ENCODE measurements at places on chromosomes 6 and 20.
A peak's percentile ranks its signal among the peaks of the same experiment; 100 is the strongest.

DNA sequence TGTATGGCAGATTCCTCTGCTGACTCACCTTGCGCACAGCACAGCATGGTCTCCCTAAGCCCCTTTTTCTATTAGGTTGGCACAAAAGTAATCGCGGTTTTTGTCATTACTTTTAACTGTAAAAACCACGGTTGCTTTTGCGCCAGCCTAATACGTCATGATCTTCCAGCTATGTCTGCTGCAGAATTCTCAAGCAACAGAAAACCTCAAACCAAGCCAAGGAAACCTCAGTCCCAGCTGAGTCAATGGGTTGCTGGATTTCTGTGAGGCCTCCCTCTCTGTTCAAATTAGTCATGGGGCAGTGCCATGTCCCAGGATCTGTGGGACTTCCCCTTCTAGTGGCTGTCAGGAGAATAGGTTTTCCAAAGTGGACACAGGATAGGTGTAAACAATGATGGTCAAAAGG is 15.7 kb upstream of the ENPP1 start:
- DNase-seq: no peak

GRCh38 chr6:162670345-162670744 is 57.2 kb downstream of the PRKN start:
- no peak for DNase-seq

DNA sequence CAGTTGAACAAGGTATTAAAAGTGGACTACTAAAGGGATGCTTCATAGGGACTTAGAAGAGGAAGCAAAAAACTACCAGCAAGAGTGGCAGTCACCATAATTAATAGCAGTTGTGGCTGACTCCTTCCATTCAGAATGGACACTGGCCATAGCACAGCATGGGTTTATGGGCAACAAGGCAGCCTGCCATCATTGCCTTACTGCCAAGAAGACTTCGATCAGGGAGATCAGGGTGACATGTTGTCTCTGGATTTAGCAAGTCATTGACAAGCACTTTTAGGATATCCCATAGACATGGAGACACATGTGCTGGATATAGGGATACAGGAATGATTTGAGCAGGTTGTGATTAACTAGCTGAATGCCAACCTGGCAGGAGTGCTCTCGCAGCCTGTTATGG is 35.3 kb upstream of the RIPOR2 start:
- DNase-seq: no peak

DNA sequence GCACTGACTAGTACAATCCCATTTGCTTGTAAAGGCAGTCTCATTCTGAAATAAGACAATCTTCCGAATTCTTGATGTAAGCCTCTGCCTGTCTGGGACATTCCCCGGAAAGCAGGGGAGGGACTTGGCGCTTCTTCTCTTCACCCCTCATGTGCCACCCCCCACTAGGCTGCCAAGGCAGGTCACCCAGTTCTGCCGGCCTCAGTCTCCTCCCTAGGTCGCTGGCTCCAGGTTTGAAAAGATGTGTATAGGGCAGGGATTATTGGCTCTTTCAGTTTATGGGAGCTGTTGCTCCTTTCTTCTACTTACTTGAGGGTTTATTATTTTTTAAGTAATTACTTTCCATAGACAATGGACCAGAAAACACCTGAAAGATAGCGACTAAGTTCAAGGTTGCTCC is 158.1 kb upstream of the RPS6KA2 start:
- DNase-seq: no peak

DNA sequence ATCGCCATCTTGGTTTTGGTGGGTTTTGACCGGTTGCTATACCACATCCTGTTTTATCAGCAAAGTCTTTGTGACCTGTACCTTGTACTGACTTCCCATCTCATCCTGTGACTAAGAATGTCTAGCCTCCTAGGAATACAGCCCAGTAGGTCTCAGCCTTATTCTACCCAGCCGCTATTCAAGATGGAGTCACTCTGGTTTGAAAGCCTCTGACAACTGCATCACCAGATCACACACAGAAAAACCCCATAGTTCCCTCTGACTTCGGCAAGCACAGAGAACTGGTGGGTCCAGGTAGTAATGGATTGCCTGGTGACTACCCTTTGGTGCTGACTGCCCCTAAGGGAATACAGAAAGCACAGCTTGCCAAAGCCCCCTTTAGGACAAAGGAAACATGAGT is 10.3 kb upstream of the RSPH4A start:
- no peak for DNase-seq

DNA sequence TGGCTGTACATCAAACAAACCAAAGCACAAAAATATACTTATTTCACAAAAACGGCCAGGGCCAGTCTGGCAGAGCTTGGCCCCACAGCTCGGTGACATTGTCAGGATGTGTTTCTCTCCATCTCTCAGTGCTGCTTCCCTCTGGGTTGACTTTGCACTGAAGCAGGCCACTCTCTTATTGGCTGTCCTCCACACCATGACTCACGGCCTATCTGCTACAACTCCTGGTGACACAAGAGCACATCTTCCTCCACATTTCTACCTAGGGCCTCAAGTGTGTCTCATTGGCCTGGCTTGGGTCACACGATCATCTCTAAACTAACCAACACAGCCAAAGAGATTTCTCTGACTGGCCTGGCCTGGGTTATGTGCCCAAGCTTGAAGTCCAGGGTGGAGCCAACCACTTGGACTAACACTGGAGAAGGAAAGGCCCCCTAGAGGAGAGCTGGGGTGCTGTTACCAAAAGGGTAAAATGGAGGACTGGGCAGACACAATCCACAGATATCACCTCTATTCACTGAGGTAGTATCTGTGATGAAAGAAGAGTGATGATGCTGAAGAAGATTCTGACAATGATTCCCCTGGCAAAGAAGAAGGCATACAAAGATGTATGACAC is 159.8 kb upstream of the TSHZ2 start:
- DNase-seq: no peak

DNA sequence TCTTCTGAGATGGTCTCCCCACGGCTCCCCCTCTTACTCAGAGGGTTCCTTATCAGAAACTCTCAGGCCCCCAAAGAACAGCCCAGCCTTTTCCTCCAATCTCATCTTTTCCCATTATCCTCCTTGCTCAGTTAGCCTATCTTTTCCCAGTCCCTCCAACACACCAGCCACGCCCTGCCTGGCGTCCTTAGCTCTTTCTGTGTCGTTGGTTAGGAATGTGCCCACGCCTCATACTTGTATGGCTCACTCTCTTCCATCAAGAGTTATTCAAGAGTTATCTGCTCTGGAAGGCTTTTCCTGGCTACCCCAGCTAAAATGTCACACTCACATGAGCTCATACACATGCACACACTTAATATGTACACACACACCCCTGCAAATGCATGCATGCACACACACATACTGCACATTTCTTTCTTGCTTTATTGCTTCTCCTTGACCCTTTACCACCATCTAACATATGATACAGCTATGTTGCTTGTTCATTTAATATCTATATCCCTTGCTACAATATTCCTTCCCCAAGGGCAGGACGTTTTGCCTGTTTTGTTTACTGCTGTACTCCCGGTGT is 37.6 kb downstream of the SLC2A10 start:
- no peak for DNase-seq

DNA sequence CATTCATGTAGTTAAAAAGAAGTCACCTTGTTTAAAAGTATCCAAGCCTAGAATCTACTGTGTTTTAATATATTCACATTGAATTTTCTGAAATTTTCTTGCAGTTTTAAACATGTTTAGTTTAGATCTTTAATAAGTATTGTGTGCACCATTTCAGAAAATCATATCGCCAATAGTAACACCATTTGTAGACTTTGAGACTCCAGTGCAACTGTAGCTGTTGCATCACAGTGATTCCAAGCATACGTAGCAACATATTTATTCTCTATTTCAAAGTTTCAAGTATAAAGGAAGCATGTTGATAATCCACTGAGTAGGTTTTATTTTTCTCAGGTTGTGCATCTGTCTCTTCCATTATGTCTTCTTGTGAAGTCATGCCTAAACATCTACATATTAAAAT is 46.4 kb downstream of the HMGN3 start:
- no peak for DNase-seq

- no peak for DNase-seq
Measured at GRCh38 chr20:848193-848592, 14.7 kb downstream of the FAM110A start.

GRCh38 chr20:1937316-1937976 is 42.2 kb downstream of the SIRPA start:
- no peak for DNase-seq

GRCh38 chr6:53718597-53719460 is 53.3 kb upstream of the KLHL31 start:
- DNase-seq: no peak

DNA sequence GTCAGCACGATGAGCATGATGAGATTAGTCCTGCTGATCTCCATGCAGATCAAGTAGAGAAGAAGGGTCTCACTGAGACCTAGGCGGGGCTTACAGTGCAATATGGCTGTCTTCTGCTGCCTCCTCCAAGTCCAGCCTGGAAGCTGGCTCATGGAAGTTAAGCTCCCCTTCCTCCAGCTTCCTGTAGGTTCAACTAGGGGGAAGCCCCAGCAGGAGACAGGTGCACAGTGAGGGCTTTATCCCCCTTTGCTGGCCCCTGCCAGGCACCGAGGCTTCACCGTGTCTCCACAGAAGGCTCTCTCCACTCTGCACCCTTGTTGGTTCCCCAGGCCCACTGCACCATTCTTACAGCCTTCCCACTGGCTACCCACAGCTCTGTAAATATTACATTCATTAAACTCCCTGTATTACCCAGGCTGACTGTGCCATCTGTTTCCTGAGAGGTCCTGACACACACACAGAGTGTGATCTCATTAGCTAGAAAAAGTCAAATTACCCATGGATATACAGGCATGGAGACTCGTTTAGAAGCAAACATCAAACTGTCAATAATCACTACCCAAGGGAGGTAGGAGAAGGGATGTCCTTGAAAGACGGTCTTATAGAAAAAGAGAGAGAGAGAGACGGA is 90.4 kb downstream of the SLC2A10 start:
- no peak for DNase-seq

DNA sequence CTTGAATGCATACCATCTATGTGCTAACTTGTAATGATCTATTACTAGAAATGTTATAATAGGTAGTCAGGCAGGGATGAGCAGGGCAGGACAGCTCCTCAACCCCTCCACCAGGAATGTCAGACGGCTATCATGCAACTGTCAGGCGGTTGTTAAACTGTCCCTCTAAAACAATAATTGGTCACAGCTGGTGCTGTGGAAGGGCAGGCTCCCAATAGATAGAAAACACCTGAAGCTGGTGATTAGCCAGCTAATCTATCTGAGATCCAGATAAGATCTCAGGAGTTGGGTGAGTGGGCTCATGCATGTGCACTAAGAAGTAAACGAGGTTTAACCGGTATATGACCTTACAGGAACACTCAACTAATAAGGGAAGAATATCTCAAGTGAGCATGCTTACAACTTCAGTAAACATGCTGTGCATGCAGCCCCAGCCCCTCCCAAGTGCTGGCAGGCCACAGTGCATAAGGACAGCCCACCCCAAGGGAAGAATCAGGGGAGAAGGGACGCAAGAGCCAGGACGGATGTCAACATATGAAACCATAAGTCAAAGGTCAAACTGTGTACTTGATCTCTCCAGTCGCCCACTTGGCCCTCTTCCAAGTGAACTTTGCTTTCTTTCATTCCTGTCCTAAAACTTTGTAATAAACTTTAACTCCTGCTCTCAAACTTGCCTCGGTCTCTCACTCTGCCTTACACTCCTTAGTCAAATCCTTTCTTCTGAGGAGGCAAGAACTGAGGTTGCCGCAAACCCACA is 566.2 kb upstream of the NRSN1 start:
- DNase-seq: no peak

GRCh38 chr6:154824076-154824475 is 90.9 kb downstream of the SCAF8 start:
- DNase-seq: no peak

- DNase-seq: no peak
Measured at GRCh38 chr20:40675599-40676221, 13.3 kb downstream of the MAFB start.

GRCh38 chr6:33869826-33870423 is 66.1 kb upstream of the MLN start:
- no peak for DNase-seq

- no peak for DNase-seq
Measured at GRCh38 chr6:24520929-24521546, 26.3 kb downstream of the ALDH5A1 start.

- DNase-seq: no peak
Measured at GRCh38 chr6:147279427-147279826, 75.2 kb downstream of the STXBP5 start.

GRCh38 chr6:14660806-14661579 is 543.4 kb downstream of the CD83 start:
- DNase-seq: peak; percentile 12

DNA sequence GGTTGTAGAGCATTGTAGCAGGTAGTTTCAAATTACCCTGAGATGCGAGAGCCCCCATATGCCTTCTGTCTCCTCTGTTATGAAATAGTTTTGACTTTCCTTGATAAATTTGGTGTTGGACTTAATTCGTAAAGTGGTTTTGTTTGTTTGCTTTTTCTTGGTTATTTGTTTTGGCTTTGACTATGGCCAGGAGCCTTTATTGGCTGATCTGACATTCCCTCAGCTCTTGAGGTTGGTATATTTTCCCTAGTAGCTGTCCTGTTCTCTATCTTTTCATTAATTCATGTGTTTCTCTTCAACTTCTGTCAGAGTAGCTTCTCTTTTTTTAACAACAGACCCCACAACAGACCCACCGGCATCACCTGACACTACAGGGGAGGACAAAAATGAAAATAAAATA is 457.4 kb upstream of the MANEA start:
- no peak for DNase-seq

DNA sequence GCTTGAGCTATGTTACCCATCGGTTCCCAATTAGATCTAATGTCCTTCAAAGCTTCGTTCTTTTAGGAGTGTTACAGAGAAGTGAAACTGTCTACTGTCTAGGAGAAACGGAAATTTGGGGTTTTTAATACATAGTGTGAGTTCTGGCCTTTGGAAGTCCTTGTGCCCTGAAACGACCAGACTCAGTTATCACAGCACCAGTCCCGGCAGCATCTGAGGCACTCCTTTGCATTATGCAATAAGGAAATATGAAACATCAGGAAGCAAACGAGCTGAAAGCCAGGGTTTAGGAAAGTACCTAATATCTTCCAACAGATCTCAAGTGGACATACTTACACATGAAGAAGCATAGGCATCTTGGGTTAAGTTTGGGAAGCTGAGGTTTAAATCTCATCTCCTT is 61.8 kb upstream of the ADGRF1 start:
- no peak for DNase-seq

- no peak for DNase-seq
Measured at GRCh38 chr20:37880726-37881591, 22.0 kb upstream of the VSTM2L start.

All from stimulated activated CD8-positive, alpha-beta memory T cell treated with anti-CD3 and anti-CD28 coated beads, Interleukin-7, amount 100 ng/mL, for 1 hour (primary cell).